ENCODE measurements at places on chromosomes 13 and 19.

DNA sequence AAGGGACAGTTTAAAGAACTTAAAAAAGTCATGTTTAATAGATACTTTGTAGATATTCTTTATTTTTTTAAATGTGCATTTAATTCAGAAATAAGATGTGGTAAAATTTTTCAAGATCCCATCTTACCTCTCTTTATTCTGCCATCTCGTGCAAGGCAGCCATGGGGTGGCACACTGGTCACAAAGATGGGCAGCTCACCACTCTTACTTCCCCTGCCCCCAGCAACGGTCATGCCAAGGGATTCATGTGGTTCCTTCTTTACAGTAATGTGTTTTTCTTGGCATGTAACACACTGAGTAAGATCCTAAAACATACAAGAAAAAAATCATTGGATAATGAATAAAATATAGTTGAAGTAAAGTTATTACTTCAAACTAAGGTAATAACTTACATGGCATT lies 64.2 kb downstream of the LNX2 start:
- no peak for DNase-seq

- no peak for DNase-seq
These were observed 1171.8 kb downstream of the DIAPH3 start for GRCh38 chr13:58991826-58992477.

DNA sequence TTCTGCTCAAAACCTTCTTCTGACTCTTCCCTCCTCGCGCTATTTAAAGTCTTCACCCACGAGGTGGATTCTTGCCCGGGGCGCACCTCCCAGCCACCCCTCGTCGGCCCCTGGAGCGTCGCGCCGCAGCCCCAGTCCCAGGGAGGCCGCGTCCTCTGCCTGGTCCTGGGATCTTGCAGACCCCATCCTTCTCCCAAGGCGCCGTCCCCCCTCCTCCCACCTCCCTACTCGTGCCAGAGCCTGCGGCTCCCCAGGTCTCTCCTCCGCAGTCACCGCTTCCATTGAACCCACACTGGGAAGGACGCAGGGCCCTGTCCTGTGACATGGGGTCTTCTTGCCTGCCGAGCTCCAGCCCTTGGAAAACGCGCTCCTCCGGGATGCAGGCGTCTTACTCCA lies 486 bp downstream of the ZNF808 start:
- no peak for DNase-seq

GRCh38 chr19:5006201-5006600 lies 37.3 kb downstream of the KDM4B start:
- DNase-seq = no peak

GRCh38 chr13:51308781-51309180 lies 30.7 kb upstream of the SERPINE3 start:
- no peak for DNase-seq

- no peak for DNase-seq
These were observed 124.0 kb upstream of the RNF113B start for GRCh38 chr13:98300956-98301641.

GRCh38 chr19:54606891-54607784 lies 13.7 kb downstream of the LILRA1 start:
- no peak for DNase-seq

- DNase-seq = no peak
These were observed at the start of gene IGSF23 for GRCh38 chr19:44613295-44614178. Gene IGSF23, plus strand, starts transcription at chr19:44613563. Its CDS starts 83 bp downstream, at chr19:44613646.

DNA sequence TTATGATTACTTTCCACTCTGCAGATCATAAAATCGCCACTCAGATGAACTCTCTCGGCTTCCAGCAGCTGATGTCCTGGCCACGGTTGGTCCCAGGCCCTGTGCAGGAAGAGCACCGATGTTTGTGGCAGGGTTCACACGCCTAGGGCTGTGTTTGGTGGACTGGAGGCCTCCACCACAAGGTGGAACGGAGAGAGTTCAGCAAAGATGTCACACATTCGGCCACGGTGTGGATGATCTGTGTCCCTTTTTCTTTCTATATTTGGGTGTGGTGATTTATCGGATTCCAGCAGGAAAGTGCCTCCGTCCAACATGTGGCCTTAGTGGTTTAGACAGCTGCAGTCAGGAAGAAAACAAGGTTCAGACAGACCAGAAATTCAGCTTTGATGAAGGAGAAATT lies 521 bp upstream of the SHISA2 start:
- no peak for DNase-seq

DNA sequence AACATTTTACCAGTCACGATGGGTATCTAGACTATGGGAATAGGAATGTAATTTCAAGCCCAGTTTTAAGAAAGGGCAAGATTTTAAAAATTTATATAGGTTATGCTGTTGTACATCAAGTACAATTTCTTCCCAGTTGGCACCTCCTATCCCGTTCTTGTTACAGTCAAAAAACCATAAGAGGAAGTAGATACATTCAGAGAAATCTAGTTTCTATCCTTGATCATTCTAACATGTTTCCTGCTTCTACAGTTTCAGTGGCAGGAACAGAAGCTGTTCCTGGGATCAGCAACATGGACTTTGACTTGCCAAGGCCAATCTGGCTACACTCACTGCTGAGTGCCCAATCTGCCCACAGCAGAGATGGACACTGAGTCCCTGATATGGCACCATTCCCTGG lies 14.7 kb upstream of the FPR3 start:
- DNase-seq = no peak

DNA sequence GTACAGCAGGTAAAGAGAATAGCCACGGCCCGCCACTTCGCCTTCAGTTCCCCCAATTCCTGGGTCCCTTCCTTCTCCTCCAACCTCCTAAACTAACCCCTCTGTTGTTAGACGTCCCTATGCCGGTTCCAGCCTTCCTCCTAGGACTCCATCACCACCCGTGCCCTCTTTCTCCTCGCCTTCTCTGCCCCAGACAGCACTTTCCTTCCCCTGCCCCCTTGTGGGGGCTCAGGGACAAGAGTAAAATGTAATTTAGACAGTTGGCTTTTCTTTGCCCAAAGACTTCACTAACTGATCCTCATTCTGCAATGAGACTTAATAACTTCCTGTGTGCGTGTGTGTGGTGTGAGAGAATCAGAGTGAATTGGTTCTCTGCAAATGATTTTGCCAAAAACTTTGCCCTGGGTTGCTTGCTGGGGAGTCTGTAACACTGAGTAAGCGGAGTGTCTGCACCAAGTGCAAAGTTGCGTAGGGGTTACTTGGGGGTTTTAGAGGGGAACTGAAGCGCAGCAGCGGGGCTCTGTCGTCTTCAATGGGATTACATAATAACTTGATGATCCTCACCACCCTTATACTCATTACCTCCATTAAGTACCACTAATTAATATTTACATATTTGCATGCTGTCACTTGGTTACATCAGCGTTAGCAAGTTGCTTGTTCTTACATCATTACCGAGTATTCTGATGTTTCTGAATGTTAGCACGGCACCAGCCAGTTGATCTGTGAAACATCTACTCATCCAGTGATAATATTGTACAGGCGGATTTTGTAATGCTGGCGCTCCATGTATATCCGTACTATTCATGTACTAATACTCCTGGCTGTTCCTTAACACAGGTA lies 19.9 kb upstream of the SGCG start:
- DNase-seq = no peak

- DNase-seq = no peak
These were observed 166.5 kb downstream of the COG6 start for GRCh38 chr13:39821977-39822376.

GRCh38 chr19:13138171-13138915 lies 11.8 kb downstream of the STX10 start:
- no peak for DNase-seq

DNA sequence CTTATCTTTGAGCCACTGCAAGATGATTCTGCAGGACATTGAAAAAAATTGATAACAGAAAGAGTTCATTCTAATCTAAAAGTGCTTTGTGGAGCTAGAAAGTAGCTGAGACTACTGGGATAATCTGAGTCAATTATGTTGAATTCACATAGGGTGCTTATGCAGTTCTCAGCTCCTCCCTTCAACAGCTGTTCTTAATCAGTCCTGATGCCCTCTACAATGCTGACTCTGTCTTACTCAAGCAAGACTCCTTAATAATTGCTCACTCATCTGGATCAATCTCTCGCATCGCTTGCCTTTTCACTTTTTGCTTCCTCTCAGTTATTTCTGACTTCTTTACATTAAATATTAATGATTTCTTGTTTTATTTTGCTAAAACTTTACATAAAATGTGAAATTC lies 182.1 kb downstream of the PCDH17 start:
- no peak for DNase-seq

- no peak for DNase-seq
These were observed 67.5 kb downstream of the CHST8 start for GRCh38 chr19:33689138-33689746.

GRCh38 chr19:38211766-38212165 lies 12.3 kb downstream of the DPF1 start:
- no peak for DNase-seq

DNA sequence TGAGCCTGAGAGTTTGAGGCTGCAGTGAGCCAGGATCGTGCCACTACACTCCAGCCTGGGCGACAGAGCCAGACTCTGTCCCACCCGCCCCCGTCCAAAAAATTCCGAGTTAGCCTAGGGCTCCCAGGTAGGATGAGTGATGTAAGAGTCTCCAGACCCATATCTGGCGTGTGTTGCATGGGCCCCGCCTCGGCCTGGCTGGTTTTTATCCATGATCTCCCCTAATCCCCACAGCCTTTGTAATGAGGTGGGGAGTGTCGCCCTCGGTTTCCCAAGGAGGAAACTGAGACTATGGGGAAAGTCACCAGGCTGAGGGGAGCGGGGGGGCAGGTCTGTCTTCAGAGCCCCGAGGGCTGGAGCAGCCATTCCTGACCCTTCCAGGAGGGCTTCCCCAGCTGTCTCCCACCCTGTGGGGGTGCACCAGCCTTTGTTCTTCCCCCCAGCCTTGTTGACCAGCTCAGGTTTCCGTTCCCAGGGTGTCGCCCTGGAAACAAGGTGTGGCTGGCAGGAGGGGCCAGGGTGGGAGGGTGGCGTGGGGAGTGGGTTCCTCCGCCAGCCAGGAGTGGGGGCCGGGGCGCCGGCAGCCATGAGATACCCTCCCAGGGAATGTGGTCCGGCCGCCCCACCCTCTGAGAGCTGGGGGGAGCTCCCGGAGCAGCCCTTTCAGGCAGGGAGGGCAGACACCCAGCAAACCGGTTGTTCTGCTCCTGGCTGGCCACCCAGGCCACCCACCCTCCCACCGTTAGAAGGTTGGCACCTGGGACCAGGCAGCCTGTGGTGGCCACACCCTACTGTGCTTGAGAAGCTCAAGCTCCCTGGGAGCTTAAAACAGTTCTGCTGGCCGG lies 11.5 kb downstream of the MYH14 start:
- DNase-seq = no peak

GRCh38 chr19:55365245-55365644 lies 2.2 kb upstream of the GARIN5B start:
- DNase-seq = no peak

DNA sequence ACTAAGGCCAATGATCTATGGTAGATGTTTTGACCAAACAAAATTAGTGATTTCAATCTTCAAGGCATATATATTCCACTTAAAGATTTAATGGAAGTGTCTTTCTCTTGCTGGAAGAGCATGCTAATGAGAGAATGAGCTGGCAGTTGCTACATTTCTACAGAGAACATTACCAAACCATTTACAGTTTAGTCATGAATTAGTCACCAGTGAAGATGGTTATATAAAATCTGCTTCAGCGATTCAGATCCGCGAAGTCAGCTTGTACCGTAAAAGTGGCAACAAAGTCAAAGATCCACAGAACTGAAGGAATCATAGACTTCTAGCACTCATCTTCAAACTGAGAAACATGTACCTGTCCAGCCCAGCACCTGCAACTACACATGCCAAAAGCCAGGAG lies 156.3 kb downstream of the SLITRK5 start:
- DNase-seq = no peak

GRCh38 chr13:109154546-109154945 lies 525.1 kb downstream of the MYO16 start:
- DNase-seq = no peak

GRCh38 chr13:42762251-42762650 lies 19.1 kb upstream of the FAM216B start:
- no peak for DNase-seq

GRCh38 chr13:23570099-23570920 lies at the start of gene TNFRSF19:
Gene TNFRSF19, plus strand, starts transcription at chr13:23570412. Its CDS starts 19,772 bp downstream, at chr13:23590184.
- DNase-seq = no peak

DNA sequence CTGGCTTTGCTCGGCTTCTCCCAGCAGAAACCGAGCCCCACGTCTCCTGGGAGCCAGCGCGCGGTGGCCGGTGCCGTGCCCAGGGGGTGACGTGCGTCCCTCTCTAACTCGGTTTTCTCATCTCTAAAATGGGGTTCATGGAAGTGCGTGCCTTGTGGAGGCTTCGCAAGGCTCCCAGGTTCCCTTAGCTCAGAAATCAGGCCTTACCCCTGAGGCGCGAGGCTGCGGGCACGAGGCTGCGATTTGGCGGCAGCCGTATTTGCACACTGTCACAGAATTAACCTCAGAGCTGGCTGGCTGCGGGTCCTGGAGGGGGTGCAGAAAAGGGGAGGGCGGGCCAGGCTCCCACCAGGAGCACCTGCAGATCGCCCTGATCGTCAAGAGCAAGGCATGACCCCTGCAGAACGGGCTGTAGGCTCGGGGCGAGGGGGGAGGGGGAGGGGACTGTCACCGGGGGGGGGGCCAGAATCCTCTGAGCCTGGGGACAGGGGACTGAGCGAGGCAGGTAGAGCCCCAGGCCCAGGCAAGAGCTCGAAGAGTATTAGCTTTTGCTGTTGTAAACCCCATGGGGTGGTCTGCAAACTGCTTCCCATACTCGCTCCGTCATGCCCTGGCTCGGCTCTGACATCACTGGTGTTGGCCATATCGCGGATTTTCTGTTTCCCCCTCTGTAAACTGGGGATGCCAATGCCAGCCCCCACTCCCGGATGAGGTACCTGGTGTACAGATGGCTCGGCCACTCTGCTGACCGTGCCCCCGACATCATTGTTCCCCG lies 62.2 kb downstream of the CCNE1 start:
- DNase-seq = no peak

GRCh38 chr13:89227356-89227755 lies 1556.2 kb downstream of the SLITRK5 start:
- DNase-seq = no peak

DNA sequence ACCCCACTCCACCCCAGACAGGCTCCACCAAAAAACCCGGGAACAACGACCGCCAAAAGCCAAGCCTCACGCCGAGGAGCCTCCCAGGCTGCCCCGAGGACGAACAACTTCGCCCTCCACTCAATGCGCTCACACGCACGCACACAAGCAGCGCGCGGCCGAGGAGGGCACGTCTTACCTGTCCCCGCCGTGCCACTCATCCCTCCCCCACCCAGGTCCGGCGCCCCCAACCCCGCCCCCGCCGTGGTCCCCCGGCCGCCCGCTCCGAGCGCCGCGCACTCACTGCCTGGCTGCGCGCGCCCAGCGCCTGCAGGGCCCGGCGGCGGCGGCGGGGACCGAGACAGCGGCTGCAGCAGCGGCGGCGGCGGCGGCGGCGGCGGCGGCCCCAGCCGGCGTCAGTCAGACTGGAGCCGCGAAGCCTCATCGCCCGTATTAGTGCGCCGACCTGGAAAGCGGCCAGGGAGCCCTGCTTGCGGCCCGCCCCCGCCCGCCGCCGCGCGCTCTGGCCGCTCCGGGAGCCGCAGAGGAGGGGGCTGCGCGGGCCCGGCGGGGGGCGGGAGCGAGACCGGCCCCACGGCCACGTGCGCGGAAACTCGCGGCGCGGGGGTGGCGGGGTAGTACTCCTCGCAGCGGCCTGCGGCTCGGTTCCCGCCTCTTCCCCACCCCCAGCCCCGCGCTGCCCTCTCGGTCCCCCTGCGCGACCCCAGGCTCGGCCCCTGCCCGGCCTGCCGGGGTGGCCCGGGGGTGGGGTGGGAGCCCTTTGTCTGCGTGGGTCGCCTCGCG lies at the start of gene SMAD9:
TSS of gene SMAD9 (minus strand) at position 406 of the 783 bp plus-strand sequence. CDS start 40,549 bp downstream, outside the sequence.
- no peak for DNase-seq

All from activated naive CD8-positive, alpha-beta T cell treated with anti-CD3 and anti-CD28 coated beads, Interleukin-2, amount 50 U/mL, for 16 hours (primary cell).